ENCODE measurements at places on chromosomes 16 and 17.
A peak's percentile ranks its signal among the peaks of the same experiment; 100 is the strongest.

- no peak for DNase-seq
Measured at GRCh38 chr16:6008670-6009069, 911.1 kb upstream of the EEF2KMT start.

GRCh38 chr17:80469667-80470066 lies 6.7 kb downstream of the NPTX1 start:
- no peak for DNase-seq

DNA sequence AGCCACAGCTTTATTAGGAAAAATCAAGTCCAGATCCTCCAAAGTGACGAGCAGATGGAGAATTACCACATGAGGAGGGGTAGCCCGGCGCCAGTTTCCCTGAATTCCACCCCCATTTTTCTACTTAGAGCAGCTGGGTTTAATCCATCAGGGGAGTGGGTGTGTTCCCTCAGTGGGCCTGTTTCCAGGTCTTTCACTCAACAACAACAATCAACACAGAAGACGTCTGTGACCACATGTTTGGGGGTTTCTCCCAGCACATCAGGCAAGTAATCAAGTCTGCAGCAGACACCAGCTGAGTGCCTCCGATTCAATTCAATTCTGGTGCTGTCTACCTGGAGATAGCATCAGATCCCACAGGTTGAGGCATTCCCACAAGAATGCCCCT lies 6.8 kb downstream of the SLC6A2 start:
- DNase-seq: no peak

GRCh38 chr17:57080718-57081117 lies 4.3 kb upstream of the AKAP1 start:
- DNase-seq: no peak

- DNase-seq: no peak
Measured at GRCh38 chr16:80039777-80040176, 439.2 kb upstream of the MAF start.

- no peak for DNase-seq
Measured at GRCh38 chr16:10048850-10049249, 133.4 kb downstream of the GRIN2A start.

DNA sequence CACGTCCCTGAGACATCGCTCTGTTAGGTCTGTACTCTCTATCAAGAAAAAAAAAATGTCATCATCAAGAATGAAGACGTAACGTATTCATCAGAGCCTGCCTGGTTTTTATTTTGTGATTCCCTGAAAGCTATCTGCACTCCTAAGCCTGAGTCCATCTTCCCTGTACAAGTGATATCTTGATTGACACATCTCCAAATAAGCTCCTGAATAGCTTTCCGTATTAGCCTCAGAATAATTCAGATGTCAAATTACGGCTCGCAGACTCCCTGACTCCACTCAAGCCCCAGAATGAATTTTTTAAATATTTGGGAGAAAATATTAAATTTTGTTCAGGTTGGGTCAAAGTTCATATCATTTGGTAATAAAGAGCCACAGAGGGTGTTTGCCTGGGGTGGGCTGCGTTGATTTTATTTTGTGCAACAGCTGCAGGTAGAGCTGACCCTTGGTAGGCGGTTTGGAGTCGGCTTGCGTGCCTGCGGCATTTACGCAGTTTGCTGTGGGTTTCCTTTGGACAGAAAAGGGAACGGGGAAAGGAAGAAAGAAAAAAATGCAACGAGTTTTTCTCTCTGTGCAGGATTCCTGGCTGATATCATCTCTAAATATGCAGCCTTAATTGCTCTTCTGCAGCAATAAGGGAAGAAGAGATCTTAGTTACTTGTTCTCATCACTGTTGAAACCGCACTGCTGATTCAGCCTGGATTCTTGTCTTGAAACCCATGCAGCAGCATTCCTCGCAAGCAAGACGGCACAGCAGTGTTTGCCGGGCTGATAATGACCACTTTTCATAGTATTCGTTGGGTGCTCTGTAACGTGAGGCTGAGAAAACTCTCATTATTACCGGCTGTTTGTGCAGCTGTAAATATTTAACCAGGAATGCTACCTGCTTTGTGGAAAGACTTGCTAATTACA lies 114.7 kb downstream of the IRX3 start:
- DNase-seq: peak; percentile 78

DNA sequence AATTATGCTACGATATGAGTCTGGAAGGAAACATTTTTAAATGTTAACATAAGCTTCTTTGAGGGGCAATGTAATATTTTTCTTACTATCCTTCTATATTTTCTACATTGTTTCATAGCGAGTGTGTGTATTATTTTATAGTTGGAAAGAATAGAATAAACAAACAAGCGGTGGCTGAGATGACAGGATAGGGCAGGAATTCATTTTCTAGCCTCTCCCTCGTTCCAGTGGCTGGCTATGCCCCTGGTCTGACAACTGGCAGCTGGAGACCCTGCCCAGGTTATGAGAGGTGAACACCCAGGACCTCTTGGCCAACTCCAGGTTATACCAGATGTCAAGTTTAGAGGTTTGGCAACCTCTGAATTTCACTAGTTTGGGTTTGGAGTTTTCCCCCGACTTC lies 14.5 kb upstream of the TNRC6C start:
- DNase-seq: no peak

- DNase-seq: peak; percentile 38
Measured at GRCh38 chr16:85086347-85087291, 25.7 kb downstream of the CIBAR2 start.

DNA sequence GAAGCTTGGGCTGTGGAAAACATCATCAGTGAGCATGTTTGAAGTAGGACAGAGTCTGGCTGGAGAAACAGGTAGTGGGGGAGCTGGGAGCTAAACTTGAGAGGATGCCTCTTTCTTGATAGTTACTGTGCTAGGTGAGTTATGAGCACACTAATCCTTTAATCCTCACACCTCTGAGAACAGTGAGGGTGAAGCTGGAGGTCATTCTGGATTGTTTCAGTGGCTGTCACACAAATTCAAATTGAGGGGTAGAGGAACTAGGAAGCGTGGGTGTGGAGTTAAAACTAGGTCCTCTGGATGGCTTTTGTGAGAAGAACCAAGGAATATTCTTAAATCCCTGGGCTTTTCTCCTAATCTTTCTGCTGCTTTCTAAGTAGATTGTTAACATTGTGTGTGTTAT lies 3.3 kb downstream of the AKAP1 start:
- no peak for DNase-seq

GRCh38 chr17:41504246-41504977 lies 1.0 kb downstream of the KRT13 start:
- peak; percentile 10 for DNase-seq

GRCh38 chr16:27475561-27475960 lies 73.6 kb downstream of the IL21R start:
- DNase-seq: no peak

DNA sequence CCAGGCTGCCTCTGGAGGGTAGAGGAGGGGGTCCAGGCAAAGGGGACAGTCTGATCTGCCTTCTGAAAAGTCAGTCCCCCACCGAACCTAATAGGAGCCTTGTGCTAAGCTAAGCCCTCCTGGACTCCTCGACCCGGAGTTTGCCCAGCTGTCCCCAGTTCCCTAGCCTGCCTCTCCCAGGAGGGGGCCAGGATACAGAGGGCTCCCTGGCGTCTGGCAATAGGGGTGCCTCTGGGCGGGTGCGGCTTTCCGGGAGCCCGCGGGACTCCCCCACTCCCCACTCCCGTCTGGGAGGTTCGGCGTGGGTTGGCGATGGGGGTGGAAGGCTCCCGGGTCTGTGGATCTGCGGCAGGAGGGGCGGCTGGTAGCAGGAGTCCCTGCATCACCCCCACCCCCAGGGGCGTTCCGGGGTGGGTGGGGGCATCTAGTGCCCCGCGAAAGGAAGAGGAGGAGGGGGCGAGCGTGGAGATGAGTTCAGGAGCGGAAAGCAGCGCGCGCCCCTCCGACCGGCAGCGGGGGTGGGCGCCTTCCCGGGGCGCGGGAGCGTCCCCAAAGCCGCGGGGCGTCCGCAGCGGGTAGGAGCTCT lies 1.2 kb downstream of the GSG1L start:
- no peak for DNase-seq

DNA sequence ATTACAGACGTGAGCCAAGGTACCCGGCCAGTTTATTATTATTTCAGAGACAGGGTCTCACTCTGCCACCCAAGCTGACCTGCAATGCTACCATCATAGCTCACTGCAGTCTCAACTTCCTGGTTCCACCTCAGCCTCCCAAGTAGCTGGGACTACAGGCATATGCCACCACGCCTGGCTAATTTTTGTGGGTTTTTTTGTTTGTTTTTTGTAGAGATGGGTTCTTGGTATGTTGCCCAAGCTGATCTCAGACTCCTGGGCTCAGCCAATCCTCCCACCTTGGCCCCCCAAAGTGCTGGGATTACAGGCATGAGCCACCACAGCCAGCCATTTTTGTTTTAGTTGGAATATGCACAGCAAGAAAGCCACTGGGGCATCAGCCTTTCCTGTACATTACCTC lies 115.7 kb downstream of the MRM1 start:
- no peak for DNase-seq

GRCh38 chr17:48612854-48613691 lies 2.0 kb downstream of the HOXB8 start:
- DNase-seq: no peak

DNA sequence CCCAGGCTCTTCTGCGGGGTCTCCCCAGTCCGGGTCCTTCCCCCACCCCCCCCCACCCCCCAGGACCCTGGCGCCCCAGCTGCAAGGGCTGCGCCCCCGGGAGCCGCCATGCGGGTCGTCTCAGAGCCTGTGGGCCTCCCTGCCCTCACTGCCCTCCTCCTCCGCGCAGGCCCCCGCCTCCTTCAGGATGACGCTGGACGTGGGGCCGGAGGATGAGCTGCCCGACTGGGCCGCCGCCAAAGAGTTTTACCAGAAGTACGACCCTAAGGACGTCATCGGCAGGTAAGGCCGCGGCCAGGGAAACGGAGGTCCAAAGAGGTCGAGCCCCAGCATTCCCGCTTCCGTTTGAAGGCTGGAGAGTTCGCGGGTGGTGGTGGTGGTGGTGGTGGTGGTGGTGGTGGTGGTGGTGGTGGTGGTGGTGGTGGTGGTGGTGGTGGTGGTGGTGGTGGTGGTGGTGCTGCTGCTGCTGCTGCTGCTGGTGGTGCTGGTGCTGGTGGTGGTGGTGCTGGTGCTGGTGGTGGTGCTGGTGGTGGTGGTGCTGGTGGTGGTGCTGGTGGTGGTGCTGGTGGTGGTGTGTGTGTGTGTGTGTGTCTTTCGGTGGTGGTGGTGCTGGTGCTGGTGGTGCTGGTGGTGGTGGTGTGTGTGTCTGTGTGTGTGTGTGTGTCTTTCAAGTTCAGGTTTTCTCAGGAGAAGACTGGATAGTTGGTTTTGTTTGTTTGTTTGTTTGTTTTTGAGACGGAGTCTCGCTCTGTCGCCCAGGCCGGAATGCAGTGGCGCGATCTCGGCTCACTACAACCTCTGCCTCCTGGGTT lies 615 bp downstream of the PHKG2 start:
- DNase-seq: no peak

DNA sequence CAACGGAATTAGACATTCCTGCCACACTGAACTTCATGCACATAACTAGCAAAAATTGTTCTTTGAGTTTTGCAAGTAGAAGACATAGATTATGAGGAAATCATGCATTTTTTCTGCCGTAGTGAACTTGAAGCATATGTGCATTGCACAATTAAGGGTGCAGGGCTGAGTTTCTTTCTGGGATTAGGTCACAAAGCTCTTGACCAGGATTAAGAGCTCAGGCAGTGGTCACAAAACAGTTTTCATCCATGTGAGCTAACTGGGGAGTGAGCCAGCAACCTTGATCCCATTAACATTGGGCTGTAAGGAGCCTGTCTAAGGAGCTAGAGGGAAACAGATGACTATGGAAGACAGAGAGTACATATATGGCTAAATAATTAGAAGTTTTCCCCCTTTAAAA lies 143.7 kb downstream of the PMP22 start:
- no peak for DNase-seq

- DNase-seq: no peak
Measured at GRCh38 chr16:62965831-62966230, 929.6 kb upstream of the CDH8 start.

DNA sequence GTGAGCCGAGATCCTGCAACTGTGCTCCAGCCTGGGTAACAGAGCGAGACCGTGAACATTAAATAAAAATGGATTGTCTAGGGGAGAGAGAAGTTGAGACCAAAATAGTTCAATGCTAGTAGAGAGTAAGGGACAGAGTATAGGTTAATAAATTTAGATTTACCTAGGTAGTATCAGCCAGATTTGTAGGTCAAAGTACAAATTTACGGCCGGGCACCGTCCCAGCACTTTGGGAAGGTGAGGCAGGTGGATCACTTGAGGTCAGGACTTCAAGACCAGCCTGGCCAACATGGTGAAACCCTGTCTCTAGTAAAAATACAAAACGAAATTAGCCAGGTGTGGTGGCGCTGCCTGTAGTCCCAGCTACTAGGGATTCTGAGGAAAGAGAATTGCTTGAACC lies 12.2 kb upstream of the BMERB1 start:
- no peak for DNase-seq

DNA sequence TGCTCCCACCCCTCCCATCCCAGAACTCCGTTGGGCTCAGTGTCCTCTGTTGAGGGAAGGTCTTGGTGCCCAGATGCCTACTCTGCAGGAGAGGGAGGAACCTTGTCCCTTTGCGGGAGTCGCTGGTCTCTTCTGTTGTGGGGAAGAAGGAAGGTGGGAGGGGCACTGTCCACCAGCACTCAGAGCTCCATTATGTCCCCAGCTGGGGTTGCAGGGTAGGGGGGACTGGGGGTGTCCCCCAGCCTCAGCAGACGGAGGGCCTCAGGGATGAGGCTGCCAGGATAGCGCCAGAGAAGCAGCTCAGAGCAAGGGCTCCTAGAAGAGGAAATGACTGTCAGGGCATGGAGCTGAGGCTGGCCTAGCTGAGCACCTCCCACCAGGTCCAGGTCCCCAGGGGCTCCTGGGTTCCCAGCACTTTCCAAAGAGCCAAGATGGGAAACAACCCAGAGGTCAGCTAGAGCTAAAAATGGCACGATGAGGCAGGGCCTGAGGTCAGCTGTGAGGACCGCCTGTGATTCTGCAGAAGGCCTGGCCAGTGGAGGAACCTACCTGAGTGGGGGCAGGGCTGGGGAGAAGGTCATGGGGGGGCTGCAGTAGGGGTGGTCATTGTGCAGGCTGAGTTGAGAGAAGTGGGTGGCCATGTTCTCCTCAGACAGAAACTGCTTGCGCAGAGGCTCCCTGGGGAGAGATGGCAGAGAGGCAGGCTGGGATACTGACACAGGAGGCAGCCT lies 893 bp downstream of the HCFC1R1 start:
- no peak for DNase-seq

GRCh38 chr17:62189377-62189776 lies 124.3 kb upstream of the MED13 start:
- no peak for DNase-seq

All from NCI-H1092 treated with DMSO at 0.1 percent for 48 hours (cell line).